Activated CD4-positive, alpha-beta T cell treated with anti-CD3 and anti-CD28 coated beads for 4 hours (primary cell): ENCODE measurements at places on chromosomes 6 and 20.

- DNase-seq: no peak
Measured at GRCh38 chr6:137846772-137847313, 20.2 kb upstream of the TNFAIP3 start.

DNA sequence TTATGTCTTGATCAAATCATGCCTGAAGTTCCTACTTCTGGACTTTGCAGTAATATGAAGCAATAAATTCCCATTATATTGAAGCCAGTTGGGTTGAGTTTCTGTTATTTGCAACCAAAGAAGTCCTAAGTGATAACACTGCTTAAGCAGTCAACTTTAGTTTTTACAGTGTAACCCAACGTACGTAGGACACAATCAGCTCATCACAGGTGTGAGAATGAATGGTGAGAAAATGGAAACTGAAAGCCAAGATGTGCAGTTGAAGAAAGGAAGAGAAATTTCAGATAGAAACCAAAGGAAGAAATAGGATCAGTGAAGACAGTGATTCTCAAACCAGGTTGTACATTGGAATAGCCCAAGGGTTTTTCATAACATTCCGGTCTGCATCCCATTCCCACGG, 211.4 kb upstream of the ZFP64 start:
- DNase-seq: no peak

DNA sequence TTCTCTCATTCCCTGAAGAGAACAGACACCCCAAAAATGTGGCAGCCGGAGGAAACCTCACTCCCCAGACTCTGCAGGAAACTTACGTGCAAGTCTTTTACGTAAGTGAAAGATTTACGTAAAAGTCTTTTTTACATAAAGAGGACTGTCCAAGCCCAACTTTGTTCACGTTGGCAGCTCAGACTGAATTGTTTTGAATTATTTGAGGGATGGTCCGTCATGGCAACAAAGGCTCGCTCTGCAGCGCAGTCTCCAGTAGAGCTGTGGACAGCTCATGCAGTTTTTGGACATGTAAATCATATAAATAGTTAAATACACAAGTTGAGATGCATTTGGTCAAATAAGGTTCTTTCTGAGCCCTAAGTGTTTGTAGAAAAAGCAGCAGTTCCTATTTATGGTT, 394.8 kb downstream of the QKI start:
- DNase-seq: no peak

GRCh38 chr20:7285918-7286556, 518.6 kb downstream of the BMP2 start:
- DNase-seq: no peak

- no peak for DNase-seq
Measured at GRCh38 chr6:42125231-42125630, 17.2 kb downstream of the C6orf132 start.

DNA sequence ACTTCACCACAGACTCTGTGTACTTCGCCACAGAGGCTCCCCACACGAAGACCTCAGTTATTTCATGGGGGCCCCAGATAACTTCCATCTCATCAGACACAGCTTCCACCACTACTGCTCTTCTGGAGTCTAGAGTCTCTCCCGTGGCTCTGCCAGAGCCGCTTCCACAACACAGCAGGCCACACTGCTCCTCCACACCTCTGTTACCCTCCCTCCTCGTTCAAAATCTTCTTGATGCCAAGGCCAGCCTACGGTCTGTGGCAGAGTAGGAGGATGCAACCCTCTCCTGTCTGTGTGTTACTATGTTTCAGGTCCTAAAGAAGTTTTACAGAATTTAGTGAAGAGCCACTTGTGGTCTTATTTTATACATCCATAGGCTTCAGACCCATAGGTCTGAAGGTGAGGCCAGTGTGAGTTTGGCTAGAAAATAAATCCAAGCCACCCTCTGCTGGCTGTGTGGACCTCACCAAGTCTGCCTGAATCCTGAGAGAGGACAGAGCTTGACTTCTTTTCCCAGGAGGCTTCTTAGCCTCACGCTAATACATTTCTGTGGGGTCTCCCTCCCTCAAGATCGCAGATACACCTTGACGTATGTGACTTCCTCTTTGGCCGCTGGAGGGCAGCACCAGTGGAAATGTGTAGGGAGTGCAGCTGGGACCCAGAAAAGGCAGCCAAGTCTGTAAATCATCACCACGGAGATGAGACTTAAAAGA, 197.7 kb downstream of the FAXC start:
- DNase-seq: no peak
